ENCODE measurements at places on chromosomes 12 and 14.

GRCh38 chr12:72285861-72286260, 13.7 kb downstream of the TRHDE start:
- DNase-seq = no peak

- DNase-seq = peak; percentile 56
Observed at GRCh38 chr14:103521951-103522563, 573 bp downstream of the CKB start.

DNA sequence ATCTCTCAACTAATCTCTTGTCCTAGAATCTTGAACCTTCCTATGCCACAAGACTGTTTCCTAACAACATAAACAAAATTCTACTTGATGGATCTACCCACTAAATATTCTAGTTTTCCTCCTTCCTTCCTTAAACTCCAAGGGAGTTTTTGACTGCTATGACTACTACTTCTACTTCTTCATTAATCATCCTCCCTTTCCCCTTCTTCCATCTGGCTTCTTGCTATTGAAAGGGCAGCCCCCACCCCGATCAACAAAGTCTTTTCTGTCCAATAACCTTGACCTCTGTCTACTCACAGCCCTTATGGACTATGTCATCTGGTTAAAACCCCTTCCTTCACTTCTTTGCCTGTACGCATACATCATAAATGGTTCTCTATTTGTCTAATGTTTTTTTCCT, 5.6 kb downstream of the LTA4H start:
- DNase-seq = no peak

GRCh38 chr14:28754209-28754985, 12.2 kb upstream of the FOXG1 start:
- DNase-seq = peak; percentile 63

- DNase-seq = no peak
Observed at GRCh38 chr12:39873065-39873464, 232.8 kb downstream of the SLC2A13 start.

DNA sequence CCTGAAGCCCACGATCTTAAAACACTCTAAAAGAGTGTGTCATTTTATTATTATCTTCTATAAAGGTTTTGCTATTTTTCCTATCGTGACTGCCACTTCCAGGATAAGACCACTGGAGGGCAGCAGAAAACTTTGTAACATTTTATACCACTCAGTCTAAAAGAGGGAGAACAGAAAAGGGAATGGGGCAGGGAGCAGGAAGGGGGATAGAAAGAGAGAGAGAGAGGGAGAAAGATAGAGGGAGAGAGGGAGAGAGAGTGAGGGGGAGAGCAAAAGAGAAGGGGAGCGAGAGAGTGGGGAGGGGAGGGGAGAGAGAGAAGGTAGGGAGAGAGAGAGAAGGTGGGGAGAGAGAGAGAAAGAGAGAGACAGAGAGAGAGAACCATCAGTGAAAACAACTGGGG, 2.0 kb upstream of the ART4 start:
- peak; percentile 92 for DNase-seq

DNA sequence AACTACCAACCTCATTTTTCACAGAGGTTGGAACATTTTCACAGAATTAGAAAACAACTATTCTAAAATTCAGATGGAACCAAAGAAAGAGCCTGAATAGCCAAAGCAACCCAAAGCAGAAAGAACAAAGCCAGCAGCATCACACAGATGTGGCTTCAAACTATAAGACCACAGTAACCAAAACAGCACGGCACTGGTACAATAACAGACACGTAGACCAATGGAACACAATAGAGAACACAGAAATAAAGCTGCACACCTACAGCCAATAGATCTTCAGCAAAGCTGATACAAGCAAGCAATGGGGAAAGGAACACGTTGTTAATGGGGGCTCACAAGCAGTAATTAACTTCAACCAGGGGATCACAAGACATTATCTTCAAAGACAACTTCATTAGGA, 87.8 kb upstream of the FERMT2 start:
- no peak for DNase-seq

- no peak for DNase-seq
Observed at GRCh38 chr14:69335371-69335771, 62.7 kb downstream of the ERH start.

DNA sequence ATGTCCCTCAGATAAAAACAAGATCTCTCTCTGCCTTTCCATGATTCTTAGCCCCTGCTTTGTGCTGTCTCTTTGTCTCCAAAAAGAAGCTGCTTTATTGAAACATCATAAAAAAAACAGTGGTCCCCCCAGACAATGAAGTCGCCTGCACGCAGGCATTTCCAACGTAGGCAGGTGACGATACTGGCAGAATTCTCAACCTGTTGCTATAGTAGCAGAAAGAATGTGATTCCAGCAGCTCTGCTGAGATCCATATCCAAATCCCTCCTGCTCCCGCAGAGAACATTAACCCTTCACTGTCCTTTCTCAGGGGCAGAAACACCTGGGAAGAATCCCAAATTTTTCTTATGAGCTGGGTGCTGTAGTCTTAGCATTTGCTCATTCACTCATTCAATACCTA, 84.8 kb downstream of the STON2 start:
- DNase-seq = no peak

GRCh38 chr14:93200553-93200952, 6.3 kb downstream of the GON7 start:
- no peak for DNase-seq

DNA sequence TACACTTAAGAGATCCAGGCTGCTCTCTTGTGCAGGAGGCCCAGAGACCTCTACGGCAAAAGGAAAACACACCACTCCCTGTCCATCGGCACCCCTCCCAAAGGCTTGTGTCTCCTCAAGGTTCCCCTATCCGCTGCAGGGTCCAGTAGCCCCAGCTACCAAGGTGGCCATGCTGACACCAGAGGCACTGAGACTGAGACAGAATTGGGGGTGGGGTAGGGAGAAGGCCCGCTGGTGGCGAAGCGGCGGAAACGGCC, 590 bp downstream of the DDIT3 start:
- DNase-seq = no peak

DNA sequence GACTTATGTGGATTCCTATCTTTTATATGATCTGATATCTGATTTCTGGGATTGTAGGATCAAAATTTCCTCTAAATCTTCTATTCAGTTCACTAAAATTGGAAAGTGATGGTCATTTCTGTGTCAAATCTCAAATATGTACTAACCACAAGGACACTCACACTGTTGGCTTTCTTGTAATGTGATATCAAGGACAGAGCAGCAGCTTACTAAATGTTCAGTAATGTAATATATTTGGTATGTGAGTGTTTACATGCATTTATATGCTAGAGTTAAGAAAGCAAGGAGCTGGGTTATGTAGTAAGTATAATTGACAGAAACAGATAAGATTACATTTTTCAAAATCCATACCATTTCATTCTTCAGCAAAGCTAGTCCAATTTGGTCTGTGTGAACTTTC, 16.5 kb downstream of the PUS7L start:
- DNase-seq = no peak

GRCh38 chr12:80140005-80140404, 40.7 kb downstream of the OTOGL start:
- DNase-seq = no peak

DNA sequence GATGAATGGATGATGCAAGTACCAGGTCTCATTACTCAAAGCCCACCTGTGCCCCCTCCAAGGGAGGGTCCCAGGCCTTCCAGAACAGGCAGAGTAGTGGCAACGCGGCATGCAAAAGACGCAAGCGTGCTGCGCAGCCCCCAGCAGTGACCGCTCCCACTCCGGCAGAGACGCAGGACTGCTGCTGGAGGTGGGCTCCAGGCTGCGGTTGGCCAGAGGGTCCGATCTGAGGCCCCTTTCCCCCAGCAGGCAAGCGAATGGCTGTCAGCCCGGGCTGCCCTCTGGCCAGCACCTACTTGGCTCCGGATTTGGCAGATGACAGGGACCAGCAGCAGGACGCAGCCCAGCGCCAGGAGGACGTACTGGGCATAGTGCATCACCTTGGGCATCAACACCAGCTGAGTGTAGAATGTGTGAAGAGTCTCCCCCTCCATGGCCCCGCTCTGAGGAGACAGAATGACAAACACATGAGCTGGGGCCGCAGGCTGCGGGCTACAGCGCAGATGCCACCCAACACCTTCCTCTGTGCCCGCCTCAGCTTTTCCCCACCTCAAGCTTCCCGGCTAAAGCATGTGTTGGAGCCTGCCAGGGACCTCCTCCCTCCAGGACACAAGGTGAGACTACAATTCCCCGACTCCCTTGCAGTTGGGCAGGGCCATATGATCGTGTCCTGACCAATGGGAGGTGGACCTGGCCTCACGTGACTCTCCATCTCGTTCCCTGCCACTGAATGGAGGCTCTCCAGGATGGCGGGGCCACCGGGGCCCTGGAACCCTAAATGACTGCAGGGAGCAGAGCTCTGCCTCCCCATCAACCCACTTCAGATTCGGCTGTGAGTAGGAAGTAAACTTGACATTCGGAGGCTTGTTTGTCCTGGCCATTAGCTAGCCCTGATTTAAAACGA, 77.4 kb downstream of the SCARB1 start:
- DNase-seq = peak; percentile 40

- DNase-seq = no peak
Observed at GRCh38 chr12:42027546-42027945, 117.1 kb downstream of the GXYLT1 start.

- no peak for DNase-seq
Observed at GRCh38 chr12:52041695-52042123, 9.5 kb upstream of the NR4A1 start.

DNA sequence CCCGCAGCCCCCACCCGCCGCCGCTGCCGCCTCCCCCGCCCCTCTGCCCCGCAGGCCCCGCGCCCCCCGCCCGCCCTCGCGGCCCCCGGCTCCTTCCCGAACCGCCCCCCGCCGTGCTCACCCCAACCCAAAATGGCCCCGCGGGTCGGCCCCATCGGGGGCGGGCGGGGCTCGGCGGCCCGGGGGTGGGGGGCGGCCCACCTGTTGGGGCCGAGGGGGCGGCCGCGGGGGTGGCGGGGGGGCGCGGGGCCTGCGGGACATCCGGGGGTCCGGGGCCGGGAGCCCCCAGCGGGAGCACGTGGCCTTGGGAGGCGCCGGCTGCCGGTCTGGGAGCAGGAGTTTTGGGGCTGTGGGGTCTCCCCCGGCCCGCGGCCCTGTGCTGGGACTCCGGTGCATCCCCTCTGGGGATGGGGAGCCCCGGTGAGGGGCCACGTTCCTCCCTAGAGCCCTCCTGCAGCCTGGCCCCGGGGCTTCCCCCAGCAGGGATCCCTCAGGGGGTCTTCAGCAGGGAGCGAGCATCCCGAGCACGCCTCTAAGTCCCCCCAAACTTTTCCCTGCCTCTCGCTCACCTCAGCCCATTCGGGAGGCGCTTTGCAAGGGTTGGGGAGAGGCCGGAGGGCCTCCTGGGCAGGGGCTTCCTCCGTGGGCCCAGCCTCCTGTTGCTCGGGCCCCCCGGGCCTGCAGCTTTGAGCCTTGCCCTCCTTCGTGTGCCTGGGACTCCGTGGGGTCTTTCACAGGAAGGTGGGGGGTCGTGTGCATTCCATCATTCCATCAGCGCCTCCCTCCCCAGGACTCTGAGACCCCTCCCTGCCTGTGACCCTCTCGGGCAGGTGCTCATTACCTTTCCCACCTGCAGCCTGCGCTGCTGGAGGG, 710 bp downstream of the MTA1 start:
- no peak for DNase-seq

- DNase-seq = no peak
Observed at GRCh38 chr14:89138846-89139245, 278.2 kb downstream of the FOXN3 start.

DNA sequence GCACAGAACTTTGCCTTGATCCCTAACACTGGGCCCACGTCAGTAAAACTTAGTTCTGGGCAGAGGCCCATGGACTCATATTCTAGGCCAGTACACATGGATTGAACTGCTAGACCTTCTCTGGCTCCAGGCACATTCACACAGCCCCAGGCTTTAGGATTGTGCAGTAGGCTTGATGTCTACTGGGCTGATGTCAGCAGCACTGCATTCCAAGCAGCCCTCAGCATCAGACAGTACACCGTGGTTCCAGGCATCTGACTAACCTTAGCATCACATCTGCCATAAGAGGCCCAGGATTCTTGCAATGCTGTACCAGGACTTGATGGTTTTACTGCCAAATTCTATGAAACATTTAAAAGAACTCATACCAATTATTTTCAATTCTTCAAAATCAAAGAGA, 301.9 kb downstream of the CCER1 start:
- DNase-seq = no peak

GRCh38 chr12:93785249-93786010, 108.3 kb downstream of the CRADD start:
- peak; percentile 49 for DNase-seq

GRCh38 chr12:100993916-100994450, 199.4 kb downstream of the ANO4 start:
- DNase-seq = peak; percentile 10

GRCh38 chr14:56474419-56475022, 105.1 kb upstream of the TMEM260 start:
- DNase-seq = peak; percentile 71

DNA sequence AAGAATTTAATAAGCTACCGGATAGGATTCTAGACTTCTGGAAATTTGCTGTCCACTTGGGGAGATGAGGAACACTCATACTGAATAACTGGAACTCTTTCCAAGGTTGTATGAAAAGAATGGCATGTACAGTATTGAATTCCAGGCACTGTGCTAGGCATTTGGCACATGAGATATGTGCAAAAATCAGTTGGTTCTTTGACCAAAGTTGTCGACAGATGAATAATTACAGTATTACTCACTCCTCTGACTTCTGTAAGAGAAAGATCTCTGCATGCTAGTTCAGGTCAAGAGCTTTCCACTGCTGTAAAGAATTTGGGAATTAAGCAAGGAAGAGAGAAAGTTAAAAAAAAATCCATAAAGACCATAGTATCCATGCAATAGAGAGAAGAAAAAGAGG, 764.7 kb downstream of the BCL11B start:
- DNase-seq = no peak

- DNase-seq = no peak
Observed at GRCh38 chr12:56836317-56836716, 73.2 kb downstream of the HSD17B6 start.

DNA sequence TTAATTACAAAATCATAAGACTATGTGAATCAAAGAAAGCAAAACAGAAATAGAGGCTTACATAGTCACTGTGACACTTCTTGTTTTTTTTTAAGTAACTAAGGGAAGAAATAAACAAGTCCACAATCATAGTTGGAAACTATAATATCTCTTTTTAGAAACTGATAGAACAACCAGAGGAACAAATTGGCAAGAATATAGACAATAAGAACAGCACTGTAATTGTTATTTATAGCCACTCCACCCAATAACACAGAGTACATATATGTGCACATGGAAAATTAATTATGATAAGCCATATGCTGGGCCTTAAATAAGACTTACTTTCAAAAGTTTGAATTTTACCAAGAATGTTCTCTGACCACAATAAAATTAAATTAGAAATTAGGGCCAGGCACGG, 101.1 kb downstream of the PLEKHG7 start:
- DNase-seq = no peak

- no peak for DNase-seq
Observed at GRCh38 chr14:95686935-95687334, 709 bp downstream of the TCL1B start.

DNA sequence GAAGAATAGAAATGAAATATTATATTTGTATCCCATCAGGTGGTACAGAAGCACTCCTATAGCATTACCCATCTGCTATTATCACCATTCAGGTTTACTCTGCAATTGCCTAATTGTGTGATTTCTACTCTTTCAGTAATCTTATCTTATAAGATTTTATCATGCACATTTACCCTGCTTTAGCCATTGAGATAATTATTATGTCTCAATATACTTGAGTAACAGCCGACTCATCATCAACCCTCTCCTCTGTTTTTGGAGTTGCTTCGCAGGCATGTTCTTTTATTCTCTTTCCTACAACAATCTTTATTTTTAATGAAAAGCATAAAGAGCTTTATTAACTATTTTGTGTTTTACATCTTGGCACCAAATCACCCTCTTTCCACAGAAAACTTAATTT, 419.9 kb downstream of the LRIG3 start:
- DNase-seq = no peak

Measured in DMS53 (cell line).